ENCODE measurements at places on chromosomes 4 and X.

GRCh38 chrX:140804292-140804691 is 94.7 kb downstream of the LINC00632 start:
- DNase-seq = no peak

DNA sequence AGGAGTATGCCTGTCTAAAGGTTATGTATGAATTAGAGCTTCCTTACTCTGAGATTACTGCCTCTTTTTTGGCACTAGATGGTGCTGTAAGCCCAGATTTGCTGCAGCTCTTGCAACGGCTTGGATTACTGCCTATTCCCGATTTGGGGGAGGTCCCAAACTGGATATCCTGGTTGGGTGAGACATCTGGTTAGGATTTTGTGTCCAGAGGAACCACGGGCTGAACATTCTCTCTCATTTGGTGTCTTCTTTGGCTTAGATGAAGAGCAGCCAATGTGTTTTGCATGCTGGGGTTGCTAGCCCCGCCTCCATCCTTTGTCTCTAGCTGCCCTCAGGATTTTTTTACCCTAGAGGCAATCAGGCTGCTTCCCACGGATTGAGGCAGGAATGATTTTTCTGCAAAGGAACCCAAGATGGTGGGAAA is 31.9 kb downstream of the F8A1 start:
- DNase-seq = peak; percentile 80

DNA sequence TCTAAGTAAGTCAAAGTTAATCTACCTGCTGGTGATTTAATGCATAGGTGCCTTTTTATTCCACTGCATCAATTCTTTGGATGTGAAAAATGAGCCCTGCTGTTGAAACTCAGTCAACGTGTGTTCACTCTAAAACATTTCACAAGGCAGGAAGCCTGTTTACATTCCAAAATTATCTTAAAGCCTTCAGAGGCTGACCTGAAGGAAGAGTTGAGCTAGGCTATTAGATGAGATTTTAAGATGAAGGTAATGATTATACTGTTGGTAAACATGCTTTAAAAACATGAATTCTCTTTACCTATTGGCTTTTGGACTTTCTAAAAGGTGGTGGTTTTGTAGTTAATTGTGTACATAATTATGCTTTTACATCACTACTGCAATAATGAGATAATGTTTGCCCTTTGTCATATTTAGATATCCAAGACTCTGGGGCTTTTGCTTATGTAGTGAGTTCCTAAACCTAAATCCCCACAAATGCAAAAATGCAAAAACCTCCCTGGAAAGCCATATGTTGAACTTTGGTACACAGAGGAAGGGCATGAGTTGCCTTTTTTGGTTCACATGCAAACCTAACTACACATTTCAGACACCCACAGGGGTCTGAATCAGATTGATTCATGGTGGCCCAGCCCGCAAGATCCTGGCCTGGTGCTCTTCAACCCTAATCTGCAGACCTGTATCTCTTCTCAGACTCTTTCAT is 92.3 kb downstream of the KLHL8 start:
- DNase-seq = no peak

GRCh38 chr4:161517941-161518340 is 645.9 kb downstream of the FSTL5 start:
- DNase-seq = no peak
